Occipital lobe (tissue), 3 donors: ENCODE measurements at places on chromosomes 7 and 10.

GRCh38 chr7:96183163-96183670 is 138.7 kb downstream of the SLC25A13 start:
- DNase-seq, result no peak

DNA sequence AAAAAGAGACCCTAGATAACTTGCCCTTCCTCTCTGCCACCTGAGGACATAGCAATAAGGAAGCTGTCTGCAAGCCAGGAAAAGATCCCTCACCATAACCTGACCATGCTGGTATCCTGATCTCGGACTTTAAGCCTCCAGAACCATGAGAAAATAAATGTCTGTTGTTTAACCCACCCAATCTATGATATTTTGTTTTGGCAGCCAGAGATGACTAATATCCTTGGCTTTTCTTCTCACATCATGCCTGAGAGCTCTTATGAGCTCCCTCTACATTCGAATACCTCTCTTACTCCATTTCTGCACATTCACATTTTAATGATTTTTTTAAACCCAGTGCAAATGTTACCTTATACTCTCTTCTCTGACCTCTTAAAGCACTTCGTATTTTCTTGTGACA is 214.0 kb upstream of the CHRM2 start:
- DNase-seq, result no peak

DNA sequence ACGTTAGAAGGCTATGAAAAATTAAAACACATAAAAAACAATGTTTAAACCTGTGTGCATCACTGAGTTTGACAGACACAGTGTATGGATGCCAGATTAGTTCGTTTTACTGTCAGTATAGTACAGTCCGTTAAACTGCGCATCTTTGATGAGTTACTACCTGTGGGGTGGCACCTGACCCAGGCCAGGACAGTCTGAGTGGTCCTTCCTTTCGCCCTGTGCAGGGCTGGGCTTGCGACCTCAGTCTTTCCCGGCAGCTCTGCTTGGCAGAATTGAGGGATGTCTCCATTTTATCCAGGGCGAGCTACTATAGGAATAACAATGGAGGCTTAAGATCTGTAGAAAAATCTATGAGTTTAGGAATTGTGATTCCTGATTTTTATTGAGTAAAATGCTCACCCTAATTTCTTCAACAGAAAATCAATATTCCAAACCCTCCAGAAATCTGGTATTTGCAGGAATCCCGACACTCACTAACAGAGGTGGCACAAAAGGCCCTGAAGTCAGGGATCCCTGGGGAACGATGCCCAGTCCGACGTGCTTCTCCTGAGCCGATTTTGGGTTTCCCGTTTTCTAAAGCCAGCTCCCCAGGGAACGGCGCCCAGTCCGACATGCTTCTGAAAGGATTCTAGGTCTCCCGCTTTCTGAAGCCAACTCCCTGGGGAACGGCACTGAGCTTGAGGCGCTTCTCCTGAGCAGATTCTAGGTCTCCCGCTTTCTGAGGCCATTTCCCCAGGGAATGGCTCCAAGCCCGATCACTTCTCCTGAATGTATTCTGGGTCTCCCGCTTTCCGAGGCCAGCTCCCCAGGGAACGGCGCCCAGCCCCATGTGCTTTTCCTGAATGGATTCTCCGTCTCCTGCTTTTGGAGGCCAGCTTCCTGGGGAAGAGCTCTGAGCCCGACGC is 377.6 kb downstream of the DNAJB6 start:
- DNase-seq, result no peak

DNA sequence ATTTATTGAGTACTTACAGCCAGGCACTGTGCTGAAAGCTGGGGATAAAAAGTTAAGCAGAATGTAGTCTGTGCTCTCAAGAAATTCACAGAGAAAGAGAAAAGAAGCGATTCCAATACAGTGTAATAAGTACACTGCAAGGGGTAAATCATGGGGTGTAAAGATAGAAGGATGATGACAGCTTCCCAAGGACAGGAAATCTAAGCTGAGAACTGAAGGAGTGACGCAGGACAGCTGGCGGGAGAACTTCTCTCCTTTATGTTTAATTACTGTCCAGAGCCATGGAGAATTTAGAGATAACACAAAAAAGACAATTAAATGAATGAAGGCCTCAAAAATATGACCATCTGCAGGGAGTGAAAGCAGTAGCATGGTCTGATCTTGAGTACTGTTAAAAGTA is 34.8 kb downstream of the C7orf33 start:
- no peak for DNase-seq
